ENCODE measurements at places on chromosomes 1 and 21. TPM values are rescaled to one million over a fixed set of nuclear protein-coding genes. Genes with fewer than 3 reads are reported as not detected.
A peak's percentile ranks its signal among the peaks of the same experiment; 100 is the strongest.

RXFP4 gene
- not detected for total RNA-seq

- H3K27ac ChIP-seq, result no peak overlapping the region
- H3K36me3 ChIP-seq, result no peaks in the 10 kb centered on the region
- no peaks in the 10 kb centered on the region for H3K27me3 ChIP-seq
Measured at GRCh38 chr1:163970699-163971098, 588.3 kb upstream of the PBX1 start.

GRCh38 chr1:7613106-7613850 is 157.8 kb upstream of the VAMP3 start:
- H3K4me3 ChIP-seq, result no peak overlapping the region
- peaks cover 3% of the 10 kb centered on the region for H3K27me3 ChIP-seq
- no peaks in the 10 kb centered on the region for H3K36me3 ChIP-seq
- H3K4me1 ChIP-seq, result peaks cover 27% of the 10 kb centered on the region

- no peaks in the 10 kb centered on the region for H3K27me3 ChIP-seq
- no peak overlapping the region for H3K4me3 ChIP-seq
- peak overlapping the region; percentile 45 for H3K27ac ChIP-seq
- no peak for DNase-seq
- H3K36me3 ChIP-seq, result no peaks in the 10 kb centered on the region
Measured at GRCh38 chr1:7515904-7516303, 255.2 kb upstream of the VAMP3 start.

GRCh38 chr1:240794046-240794843 is 182.3 kb upstream of the GREM2 start:
- H3K4me3 ChIP-seq, result no peak overlapping the region
- peaks cover 7% of the 10 kb centered on the region for H3K36me3 ChIP-seq
- H3K27ac ChIP-seq, result no peak overlapping the region
- H3K27me3 ChIP-seq, result no peaks in the 10 kb centered on the region
- DNase-seq, result no peak

DNA sequence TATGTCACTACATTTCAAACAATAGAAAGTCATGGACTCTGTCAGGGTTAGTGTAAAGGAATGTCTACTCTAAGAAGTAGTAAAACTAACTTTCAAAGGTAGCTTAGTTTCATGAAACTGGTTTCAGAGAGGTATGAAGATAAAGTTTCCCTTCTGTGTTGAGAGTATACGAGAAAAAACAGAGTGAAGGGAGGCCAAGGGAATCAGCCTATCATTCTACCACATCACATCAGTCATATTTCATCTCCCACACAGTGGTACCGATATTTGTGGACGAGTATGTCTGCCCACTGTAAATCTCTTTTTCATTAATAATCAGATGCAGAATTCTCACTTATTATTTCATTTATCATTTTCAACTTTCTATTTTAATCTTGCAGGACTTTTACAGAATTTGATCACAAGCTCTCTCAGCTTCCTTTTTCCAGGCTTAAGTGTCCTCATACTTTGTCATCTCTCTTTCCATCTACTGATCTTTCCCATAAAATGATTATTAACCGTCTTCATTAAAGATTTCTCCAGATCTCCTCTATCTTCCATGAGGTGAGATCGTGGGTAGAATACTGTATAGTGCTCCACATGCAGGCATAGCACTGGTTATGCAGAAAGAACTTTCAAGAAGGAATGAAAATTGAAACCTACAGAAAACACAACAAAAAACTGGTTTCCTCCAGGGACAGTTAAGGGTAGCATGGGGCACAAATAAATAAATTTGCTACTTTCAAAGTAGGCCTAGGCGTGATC is 11.5 kb upstream of the IFI16 start:
- H3K4me1 ChIP-seq, result peaks cover 26% of the 10 kb centered on the region
- no peaks in the 10 kb centered on the region for H3K27me3 ChIP-seq
- no peak overlapping the region for H3K27ac ChIP-seq
- no peak for DNase-seq
- peak overlapping the region; percentile 74 for H3K4me3 ChIP-seq

- H3K36me3 ChIP-seq, result no peaks in the 10 kb centered on the region
- H3K27ac ChIP-seq, result no peak overlapping the region
- H3K4me1 ChIP-seq, result no peaks in the 10 kb centered on the region
- no peaks in the 10 kb centered on the region for H3K27me3 ChIP-seq
Measured at GRCh38 chr1:195415584-195415983, 1192.7 kb downstream of the KCNT2 start.

- H3K27me3 ChIP-seq, result no peaks in the 10 kb centered on the region
- no peaks in the 10 kb centered on the region for H3K36me3 ChIP-seq
- no peak overlapping the region for H3K4me3 ChIP-seq
- H3K27ac ChIP-seq, result no peak overlapping the region
- no peaks in the 10 kb centered on the region for H3K4me1 ChIP-seq
Measured at GRCh38 chr1:184188037-184188436, 136.5 kb downstream of the TSEN15 start.

- peak; percentile 30 for DNase-seq
- peaks cover 23% of the 10 kb centered on the region for H3K36me3 ChIP-seq
- no peaks in the 10 kb centered on the region for H3K27me3 ChIP-seq
- no peak overlapping the region for H3K27ac ChIP-seq
- H3K4me1 ChIP-seq, result peaks cover 23% of the 10 kb centered on the region
Measured at GRCh38 chr1:43367026-43367903, 546 bp downstream of the ELOVL1 start.

- peaks cover 3% of the 10 kb centered on the region for H3K27me3 ChIP-seq
- no peak for DNase-seq
- no peak overlapping the region for H3K27ac ChIP-seq
- peaks cover 6% of the 10 kb centered on the region for H3K4me1 ChIP-seq
Measured at GRCh38 chr1:111497592-111497991, 5.8 kb downstream of the ADORA3 start.

- DNase-seq, result no peak
- H3K4me3 ChIP-seq, result no peak overlapping the region
- H3K4me1 ChIP-seq, result no peaks in the 10 kb centered on the region
- no peak overlapping the region for H3K27ac ChIP-seq
Measured at GRCh38 chr1:167898578-167899222, 15.2 kb downstream of the ADCY10 start.

Measured in WTC11 (cell line).